Muscle of arm (tissue), 14 donors: ENCODE measurements at places on chromosomes 11 and 22.

GRCh38 chr11:64022125-64022784 is 13.5 kb upstream of the FLRT1 start:
- no peak for DNase-seq

DNA sequence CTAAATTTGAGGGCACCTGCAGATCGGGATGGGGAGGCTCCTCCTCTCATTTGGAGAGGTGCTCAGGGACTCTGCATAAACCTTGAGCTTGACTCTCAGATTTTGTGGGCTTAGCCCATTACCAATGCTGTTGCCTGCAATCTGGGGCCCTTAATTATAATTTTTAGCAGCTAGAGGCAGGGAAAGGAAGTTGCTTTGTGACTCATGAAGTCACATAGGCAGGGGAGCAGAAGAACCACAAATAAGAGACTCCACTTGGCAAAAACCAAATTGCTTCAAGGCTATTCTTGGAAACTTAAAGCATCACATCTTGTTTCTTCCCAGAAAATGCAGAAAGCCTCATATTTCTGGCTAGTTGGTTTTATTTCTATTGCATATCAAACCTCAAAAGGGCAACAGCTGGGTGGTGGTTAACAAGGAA is 46.9 kb downstream of the MICAL2 start:
- no peak for DNase-seq

- peak; percentile 4 for DNase-seq
Observed at GRCh38 chr11:37504921-37505320, 906.9 kb upstream of the RAG2 start.

- no peak for DNase-seq
Observed at GRCh38 chr11:120658071-120658423, 146.5 kb downstream of the GRIK4 start.

DNA sequence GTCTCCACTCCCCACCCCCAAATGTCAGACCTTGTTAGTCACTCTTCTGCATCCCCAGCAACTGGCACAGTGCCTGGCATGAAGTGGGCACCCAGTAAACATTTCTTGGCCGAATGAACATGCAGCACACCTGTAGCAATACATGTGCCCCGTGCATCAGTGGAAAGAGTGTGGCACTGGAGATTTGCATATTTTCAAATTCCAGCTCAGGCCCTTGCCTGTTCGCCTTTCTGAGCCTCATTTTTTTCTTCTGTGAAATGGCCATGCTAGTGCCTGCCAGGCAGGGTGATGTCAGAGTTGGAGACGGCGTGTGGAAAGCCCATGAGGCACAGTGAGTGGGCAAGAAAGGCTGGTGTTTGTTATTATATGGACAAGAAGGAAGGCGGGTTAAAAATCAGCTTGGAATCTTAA is 38.7 kb downstream of the CD82 start:
- no peak for DNase-seq

DNA sequence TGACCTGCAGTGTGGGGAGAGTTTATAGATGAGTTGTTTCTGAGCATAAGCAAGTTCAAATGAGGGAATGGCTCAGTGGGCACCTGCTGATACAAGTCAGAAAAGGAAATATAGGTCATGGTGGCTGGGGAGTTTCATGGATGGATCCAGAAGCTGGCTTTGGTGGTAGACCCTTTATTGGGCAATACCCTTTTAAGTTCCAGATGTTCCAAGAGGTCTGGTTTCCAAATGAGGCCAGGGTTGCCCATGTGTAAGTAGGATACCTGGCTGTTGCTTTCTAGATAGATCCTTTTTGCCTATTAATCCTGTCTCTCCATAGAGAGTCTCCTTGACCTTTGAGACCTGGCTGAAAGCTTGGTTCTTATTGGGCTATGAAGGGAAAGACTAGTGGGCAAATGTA is 2.2 kb downstream of the STIM1 start:
- no peak for DNase-seq

- DNase-seq, result no peak
Observed at GRCh38 chr11:61602775-61603569, 22.1 kb upstream of the SYT7 start.

- DNase-seq, result no peak
Observed at GRCh38 chr11:78993802-78994430, 419.3 kb upstream of the NARS2 start.

DNA sequence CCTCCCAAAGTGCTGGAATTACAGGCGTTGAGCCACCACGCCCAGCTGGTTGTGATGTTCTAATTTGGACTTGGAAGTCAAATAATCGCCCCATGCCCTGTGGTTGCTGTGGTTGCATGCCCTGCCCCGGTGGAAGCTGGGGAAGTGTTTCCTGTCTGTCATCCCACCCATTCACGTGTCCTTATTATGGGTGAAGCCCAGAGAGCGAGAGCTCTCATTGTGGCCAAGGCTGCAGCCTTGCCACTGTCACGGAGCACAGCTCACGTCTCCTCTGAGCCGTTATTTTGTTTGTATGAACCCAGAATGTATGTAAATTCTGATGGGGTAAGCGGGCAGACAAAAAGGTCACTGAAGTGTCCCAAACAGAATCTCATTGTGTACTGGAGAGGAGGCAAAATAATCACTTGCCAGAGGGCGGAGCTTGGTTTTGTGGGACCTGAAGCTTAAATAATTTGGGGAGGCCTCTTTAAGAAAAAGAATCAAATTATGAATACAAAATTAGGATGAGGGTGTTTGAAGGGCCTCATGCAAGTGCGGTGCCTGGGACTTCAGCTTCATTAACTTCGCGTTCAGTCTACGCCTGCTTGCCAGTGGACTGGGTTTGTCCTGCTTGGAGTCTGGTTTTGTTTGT is 25.8 kb upstream of the TREH start:
- no peak for DNase-seq

DNA sequence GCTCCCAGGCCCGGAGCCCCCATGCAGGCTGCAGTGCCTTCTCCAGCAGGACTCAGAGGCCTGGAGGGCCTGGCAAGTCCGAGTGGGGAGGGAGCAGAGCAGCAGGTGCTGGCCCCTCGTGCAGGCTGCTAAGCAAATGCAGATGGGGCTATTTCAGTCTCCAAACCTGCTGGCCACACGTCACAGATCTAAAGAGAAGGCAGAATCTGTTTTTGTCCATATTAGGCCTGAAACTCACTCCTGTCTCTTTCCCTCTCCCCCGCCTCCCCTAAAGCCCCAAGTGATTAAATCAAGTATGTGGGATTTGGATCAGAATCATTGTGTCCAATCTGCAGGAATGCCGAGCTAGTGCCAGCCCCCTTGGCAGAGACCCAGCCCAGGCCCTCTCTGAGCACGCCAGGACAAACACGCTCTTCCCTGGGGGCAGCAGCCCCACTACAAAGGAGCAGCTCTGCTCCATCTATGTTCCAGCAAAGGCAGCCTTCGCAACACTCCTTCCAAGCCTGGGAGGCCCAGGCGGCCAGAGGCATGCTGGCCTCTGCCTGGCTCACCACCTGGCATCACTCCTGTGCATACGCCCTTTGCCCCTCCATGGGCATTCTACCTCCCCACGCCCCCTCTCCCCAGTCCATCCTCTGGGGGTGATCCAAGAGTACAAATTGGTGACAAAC is 26.5 kb downstream of the RPL27A start:
- DNase-seq, result peak; percentile 90

GRCh38 chr22:31646186-31647019 is 15.6 kb downstream of the PISD start:
- no peak for DNase-seq

- no peak for DNase-seq
Observed at GRCh38 chr11:117570701-117571100, 226.3 kb downstream of the DSCAML1 start.

- DNase-seq, result no peak
Observed at GRCh38 chr11:128148208-128148607, 439.1 kb downstream of the ETS1 start.
